ENCODE measurements at places on chromosomes 7 and 10. TPM values are rescaled to one million over a fixed set of nuclear protein-coding genes. Genes with fewer than 3 reads are reported as not detected.

Gene FRAT2
- total RNA-seq, result 5.7 TPM

Gene PVRIG
- total RNA-seq, result not detected

Gene FAM25C
- total RNA-seq, result not detected

Gene PRKAR2B
- 3.0 TPM for total RNA-seq

Gene LRRN3
- total RNA-seq, result 0.05 TPM

Gene RADIL
- total RNA-seq, result 2.8 TPM

Gene OPN4
- total RNA-seq, result not detected

Gene CNNM1
- total RNA-seq, result 22.7 TPM

Gene GHRHR
- not detected for total RNA-seq

Gene RHOBTB1
- 6.4 TPM for total RNA-seq

Gene CALML5
- not detected for total RNA-seq

Gene SORCS1
- total RNA-seq, result not detected

Gene PRSS2
- total RNA-seq, result not detected

Gene TMEM176A
- not detected for total RNA-seq

Gene TUBAL3
- total RNA-seq, result 0.57 TPM

Gene CFAP70
- 0.10 TPM for total RNA-seq

Gene NCF1
- total RNA-seq, result 0.09 TPM

Gene MKRN1
- total RNA-seq, result 55.2 TPM

Gene OR2A5
- not detected for total RNA-seq

Gene CLIP2
- total RNA-seq, result 20.7 TPM

Gene JMJD1C
- 26.6 TPM for total RNA-seq

Gene TRPV5
- not detected for total RNA-seq

Gene GIMAP4
- not detected for total RNA-seq

Gene SMKR1
- total RNA-seq, result 11.8 TPM

Gene GDF2
- not detected for total RNA-seq

Gene WDR11
- 23.5 TPM for total RNA-seq

Gene INHBA
- 0.42 TPM for total RNA-seq

Gene PLCE1
- 5.8 TPM for total RNA-seq

Gene CCDC172
- not detected for total RNA-seq

Gene HECTD2
- total RNA-seq, result 3.9 TPM

Gene KCNIP2
- total RNA-seq, result 1.1 TPM

Gene GRID2IP
- not detected for total RNA-seq

Gene HMX2
- total RNA-seq, result 0.13 TPM
